Activated CD8-positive, alpha-beta T cell treated with anti-CD3 and anti-CD28 coated beads for 36 hours (primary cell): ENCODE measurements at places on chromosomes 5 and 9.

GRCh38 chr5:73640861-73641320 is 14.9 kb downstream of the ARHGEF28 start:
- no peak for DNase-seq

DNA sequence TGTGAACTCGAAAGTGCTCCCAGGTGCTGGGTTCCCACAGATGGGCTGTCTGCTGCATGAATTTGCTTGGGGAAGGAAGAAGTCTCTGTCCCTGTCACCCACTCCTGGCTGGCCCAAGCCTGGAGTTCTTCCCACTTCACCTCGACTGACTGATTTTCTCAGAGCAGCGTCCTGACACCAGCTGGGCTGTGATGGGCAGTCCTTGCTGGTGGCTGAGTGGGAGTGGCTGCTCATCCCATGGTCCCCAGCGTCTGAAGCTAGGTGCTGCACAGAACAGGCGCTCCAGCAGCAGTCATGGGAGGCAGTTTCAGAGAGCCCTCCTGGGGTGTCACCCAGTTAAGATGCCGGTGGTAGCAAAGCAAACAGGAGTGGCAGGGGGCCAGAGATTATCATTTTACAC is 10.1 kb upstream of the NEURL1B start:
- DNase-seq = no peak

DNA sequence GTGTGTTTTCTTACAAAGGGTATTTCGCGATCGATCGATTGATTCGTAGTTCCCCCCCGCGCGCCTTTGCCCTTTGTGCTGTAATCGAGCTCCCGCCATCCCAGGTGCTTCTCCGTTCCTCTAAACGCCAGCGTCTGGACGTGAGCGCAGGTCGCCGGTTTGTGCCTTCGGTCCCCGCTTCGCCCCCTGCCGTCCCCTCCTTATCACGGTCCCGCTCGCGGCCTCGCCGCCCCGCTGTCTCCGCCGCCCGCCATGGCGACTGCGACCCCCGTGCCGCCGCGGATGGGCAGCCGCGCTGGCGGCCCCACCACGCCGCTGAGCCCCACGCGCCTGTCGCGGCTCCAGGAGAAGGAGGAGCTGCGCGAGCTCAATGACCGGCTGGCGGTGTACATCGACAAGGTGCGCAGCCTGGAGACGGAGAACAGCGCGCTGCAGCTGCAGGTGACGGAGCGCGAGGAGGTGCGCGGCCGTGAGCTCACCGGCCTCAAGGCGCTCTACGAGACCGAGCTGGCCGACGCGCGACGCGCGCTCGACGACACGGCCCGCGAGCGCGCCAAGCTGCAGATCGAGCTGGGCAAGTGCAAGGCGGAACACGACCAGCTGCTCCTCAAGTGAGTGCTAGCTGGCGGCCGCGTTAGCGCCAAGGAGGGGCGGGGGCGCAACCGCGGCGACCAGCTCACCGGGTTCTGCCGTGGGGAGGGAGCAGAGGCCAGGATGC is 480 bp downstream of the LMNB1 start:
- DNase-seq = peak; percentile 61

GRCh38 chr5:19044931-19045695 is 942.9 kb downstream of the CDH18 start:
- no peak for DNase-seq

DNA sequence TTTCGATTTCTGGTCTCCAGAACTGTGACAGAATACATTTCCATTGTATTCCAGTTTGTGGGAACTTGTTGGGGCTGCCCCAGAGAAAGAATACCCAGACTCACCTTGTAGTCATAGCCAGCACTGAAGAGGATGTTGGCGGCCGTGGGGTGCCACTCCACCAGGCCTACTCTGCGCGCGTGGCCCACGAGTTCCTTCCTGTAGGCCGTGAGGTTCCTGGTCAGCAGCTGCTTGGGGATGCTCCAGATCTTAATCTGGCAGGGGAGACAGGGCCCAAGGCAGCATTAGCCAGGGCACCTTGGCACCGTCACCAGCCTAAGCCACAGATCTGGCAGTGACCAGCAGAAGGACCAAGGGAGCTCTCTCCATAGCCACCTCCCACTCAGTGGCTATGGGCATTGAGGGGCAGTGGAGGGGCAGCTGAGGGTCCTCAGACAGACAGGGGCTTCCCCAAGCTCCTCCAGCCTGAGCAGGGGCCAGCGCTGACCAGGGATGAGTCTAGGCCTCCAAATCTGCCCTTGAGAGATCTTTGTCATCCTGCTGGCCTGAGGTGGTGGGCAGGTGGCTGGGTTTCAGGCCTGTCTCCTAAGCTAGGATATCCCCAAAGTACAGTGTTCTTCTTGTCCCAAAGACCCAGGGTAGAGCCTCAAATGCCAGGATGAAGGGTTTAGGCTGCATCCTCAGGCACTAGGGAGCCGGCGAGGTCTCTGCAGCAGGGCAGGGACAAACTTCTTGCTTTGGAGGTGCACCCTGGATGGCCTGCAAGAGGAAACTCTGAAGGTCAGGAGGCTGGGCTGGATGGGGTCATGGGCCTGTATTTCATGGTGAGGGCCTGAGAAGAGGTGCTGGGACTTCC is 15.9 kb upstream of the TRIM14 start:
- DNase-seq = no peak

DNA sequence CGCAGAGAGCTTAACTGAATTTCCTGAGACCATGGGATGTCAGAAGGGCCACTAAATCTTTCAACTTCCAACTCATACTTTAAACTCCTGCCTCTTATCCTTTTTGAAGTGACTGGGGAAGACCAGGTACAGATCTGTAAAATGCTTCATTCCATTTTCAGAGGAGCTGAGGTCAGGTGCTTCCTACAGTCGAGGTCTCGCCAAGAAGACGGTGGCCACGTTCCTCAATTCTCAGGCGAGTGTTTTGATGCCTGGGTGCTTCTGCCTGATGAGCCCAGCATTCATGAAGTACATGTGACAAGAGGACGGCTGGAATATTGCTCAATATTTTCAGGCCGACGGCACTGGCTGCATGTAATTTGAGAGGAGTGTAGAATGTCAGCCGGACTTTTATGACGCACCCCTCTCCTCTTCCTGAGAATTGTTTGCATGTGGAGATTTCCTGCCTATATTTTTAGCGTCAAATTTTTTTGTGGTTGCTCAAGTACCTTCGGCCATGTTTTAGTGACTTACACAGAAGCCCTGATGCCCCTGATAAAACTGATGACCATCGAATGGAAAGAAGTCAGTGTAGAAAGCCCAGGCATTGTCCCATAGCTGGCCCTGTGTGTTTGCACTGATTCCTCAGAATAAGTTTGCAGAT is 38.8 kb upstream of the GLRX start:
- no peak for DNase-seq

DNA sequence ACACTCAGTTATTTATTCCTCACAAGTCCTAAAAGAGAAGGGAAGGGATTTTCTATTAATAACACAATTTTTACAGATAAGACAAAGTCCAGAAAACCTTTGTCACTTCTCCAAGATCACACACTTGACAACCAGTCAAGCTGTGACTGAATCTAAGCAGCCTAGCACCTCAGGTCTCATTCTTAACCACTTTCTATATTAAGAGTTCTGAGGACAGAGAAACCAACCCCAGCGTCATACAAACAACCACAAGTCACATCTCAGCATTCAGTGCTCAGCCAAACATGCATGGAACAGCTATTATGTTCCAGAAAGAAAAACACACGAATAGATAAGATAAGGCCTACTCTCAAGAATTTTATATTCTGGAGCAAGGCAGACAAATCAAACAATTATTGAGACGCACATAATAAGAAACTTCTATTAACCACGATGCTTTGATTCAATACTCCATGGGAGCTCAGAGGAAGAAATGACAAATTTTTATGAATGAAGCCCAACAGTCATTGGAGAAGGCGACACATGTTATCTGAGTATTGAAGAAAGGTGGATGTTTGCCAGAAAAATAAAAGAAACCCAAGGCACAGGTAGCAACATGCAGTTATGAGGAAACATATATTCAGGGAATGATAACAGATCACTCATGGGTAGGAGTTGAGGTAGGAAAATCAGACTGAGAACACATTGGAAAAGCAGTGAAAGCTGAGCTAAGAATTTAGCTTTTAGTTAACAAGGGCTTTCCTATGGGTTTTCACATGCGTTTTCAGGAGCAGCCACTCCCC is 113.1 kb downstream of the HTR4 start:
- DNase-seq = no peak

DNA sequence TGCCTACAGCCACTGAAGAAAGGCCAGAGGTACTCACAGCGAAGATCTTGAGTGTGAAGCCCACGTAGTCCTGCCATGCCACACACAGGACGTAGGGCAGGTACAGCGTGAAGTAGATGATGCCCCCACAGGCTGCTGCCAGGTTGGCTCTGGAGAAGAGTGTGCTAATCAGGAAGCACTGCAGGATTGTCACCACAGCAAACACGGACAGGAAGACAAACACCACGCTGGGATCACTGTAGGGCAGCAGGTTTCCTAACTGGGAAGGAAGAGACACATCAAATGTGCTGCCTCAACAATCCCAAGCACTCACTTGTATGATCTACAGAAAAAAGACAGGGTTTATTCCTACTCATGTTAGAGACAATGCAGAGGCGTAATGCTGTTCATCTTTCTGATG is 63.0 kb downstream of the NIPSNAP3B start:
- DNase-seq = no peak

DNA sequence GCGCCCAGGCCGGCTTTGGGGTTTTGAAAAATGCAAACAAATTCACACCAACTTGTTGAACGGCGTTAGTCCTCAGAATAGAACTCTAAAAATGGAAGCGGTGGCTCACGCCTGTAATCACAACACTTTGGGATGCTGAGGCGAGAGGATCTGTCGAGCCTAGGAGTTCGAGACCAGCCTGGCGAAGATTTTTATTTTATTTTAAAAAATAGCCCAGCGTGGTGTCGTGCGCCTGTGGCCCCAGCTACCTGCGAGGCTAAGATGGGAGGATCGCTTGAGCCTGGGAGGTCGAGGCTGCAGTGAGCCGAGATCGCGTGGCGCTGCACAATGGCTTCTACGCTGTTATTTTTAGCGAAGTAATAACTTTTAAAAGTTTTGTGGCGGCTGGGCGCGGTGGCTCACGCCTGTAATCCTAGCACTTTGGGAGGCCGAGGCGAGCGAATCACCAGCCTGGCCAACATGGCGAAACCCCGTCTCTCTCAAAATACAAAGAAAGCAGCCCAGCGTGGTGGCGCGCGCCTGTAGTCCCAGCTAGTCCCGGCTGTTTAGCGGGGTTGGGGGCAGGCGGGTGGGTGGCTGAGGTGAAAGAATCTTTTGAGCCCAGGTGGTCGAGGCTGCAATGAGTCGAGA is 694 bp upstream of the PLIN2 start:
- DNase-seq = peak; percentile 52

- no peak for DNase-seq
These were observed 30.5 kb upstream of the ZSWIM6 start for GRCh38 chr5:61301341-61302199.

GRCh38 chr5:132017738-132018625 is 6.5 kb upstream of the ACSL6 start:
- no peak for DNase-seq

DNA sequence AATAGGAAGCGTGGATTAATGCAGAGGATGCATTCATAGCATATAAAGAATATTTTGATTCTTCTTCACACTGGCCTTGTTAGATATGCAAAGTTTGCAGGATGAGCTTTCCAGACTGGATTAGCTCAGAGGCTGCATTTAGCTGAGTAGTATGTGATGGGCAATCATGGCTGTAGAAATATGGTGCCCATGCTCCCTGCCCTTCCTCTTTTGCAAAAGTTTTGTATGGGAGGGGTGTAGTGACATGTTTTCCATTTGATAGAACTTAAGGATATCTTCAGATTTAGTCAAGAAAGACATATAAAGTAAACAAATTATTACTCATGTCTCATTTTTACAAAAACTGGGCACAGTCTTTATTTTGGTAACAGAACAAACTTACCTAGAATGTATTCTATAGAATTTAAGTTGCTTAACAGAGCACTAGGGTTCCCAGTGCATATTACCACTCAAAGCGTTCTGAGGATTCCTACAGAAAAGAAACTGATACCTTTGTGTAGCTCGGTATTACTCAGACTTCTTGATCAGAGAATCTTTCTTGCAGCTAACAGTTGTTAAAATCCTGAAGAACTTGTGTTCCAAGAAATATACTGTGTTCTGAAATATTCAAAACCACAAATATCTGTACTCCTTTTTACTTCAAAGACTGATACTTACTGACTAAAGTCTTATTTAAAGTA is 9.8 kb downstream of the GTF3C4 start:
- DNase-seq = no peak

DNA sequence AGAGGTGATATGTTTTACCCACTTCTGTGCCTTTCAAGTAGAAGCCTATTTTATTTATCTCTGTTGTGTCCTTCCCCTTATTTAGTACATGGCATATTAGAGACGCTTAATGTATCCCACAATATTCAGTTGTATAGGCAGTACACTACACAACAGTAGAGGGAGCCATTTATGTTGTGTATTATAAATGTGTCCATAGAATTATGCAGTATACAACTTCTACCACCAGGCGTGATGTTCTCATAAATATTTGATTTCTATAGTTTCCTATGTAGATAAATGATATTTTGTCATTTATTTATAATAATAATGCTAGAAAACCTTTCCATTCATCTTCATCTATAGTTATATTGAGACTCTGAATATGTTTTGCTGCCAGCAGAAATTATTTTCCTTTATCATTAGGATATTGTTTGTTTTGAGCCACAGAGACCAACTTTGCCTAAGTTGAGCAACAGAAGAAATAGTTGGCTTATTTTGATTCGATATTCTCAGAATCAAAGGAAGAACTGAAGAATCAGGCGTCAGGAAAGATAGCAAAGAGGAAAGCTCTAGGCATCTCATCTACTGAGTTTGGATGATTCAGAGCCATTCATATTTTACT is 81.7 kb downstream of the ADAMTS19 start:
- DNase-seq = no peak

DNA sequence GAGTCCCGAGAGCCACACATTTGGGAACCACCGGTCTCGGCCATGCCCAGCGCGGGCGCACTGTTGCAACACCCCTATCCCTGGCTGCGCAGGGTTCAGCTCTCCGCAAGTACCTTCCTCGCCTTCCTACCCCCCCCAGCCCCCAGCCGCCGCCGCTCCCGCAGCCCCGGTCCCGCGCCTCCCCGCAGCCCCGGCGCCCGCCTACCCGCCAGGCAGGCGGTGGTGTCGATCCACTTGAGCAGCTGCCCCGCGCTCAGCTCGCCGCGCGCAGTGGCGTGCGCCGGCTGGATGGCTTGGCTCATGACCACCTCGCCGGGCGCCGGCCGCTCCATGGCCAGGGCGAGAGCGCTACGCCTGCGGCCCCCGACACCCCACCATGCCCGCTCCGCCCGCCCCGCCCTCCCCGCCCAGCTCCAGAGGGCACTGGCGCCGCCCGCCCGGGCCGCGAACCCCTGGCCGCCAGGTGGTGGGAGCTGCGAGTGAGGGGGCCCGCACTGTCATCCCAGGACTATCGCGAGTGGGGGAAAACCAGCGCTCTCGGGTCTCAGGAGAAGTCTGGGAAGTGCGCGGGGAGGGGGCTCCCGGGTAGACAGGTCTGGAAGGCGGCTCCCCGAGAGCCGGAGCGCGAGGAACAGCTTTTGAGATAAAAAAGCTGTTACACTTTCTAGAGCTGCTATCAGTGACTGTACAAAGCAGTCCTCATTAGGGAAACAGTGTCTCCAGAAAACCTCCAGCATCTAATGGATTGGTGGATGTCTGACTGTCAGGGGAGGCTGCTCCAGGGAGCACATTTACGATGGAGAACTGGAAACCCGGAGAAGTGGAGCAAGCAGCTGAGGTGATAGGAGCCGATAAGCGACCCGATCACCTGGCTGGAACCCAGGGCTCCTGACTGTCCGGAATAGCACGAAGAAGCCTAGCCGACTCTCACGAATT is at the start of gene ACOT12:
ACOT12 (minus strand) TSS at position 352 of the 936 bp plus-strand sequence; CDS start at position 332, 20 bp downstream.
- DNase-seq = no peak
